A673 (cell line): ENCODE measurements at places on chromosomes 7 and 10. TPM values are rescaled to one million over a fixed set of nuclear protein-coding genes. Genes with fewer than 3 reads are reported as not detected.
A peak's percentile ranks its signal among the peaks of the same experiment; 100 is the strongest.

The PDE6C gene
- total RNA-seq, result not detected in 2 replicates

The MUC3A gene
- total RNA-seq, result 1.7 and 2.0 TPM in 2 replicates

The SPDYE11 gene
- total RNA-seq, result not detected in 2 replicates

DNA sequence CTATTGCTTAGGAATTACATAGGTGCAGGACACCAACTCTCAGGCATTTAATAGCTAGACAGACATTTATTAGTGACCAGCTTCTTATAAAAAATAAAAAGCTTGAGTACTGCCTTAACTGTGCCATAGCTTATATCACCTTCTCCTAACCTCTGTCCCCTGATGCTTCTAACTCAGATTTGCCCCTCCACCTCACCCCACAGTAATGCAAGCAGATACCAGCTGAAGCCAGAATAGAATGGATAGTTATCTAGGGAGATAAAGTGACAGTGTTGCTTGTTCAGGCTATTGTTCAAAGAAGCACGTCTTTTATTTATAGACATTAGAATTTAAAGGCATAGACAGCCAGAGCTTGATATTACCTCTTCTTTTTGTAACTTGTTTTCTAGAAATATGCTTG is 99.6 kb upstream of the GLCCI1 start:
- no peak for DNase-seq

- DNase-seq, result peak; percentile 52
Observed at GRCh38 chr10:43304687-43305333, 37.9 kb upstream of the RASGEF1A start.

DNA sequence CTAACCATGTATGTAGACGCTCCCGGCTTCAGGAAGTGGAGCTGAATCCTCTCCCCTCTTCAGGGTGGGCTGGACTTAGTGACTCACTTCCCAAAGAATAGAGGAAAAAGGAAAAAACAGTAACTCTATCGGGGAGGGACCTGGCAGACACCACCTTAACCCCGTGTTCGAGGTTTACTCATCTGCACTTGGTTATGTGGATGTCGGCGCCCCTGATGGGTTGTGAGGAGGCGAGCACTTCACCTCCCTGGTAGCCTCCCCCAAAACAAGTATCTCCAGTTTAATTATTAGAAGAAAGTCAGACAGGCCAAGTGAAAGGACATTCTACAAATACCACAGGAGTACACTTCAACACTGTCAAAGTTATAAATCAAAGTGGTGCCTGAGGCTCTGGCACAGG is 559.7 kb downstream of the TCERG1L start:
- no peak for DNase-seq
